ENCODE measurements at places on chromosomes 7 and 10.

- DNase-seq = no peak
Measured at GRCh38 chr10:35340975-35341374, 4.7 kb downstream of the CCNY start.

DNA sequence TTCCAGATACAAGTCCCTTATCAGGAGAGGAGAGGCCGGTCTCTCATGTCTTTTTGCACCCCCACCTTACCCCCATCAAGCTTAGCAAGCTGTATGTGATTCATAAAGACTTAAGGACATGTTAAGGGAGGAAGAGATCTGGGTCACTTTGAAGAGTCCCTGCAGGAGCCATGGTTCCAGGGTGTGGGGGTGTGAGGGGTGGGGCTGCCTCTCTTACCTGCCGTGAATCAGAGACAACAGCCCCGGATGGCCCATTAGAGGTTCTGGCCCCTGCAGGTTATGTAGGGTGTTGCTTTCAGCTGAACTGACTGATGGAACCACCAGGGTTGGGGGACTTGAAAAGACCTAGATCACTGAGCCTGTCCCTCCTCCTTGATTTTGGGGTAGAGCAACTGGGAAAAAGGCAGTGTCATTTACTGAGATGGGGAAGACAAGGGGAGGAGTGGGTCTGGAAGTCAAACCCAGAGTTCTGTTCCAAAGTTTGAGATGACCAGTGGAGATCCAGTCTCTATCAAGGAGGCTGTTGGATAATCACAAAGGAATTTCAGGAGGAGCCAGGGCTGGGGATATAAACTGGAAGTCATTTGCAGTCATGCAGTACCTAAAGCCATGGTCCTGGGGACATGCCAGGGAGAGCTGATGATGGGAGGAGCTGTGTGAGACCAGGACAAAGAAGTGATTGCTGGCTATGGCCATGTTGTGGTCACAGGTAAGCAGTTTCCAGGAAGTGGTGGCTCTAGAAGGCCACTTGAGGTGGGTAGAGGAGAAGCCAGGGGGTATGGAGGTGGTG, 23.1 kb downstream of the ADAMTS14 start:
- DNase-seq = no peak

- no peak for DNase-seq
Measured at GRCh38 chr7:107744345-107744750, 406 bp downstream of the CBLL1 start.

GRCh38 chr10:59625721-59626522, 83.7 kb downstream of the SLC16A9 start:
- no peak for DNase-seq

GRCh38 chr10:114532226-114532625, 125.8 kb downstream of the ABLIM1 start:
- DNase-seq = no peak

DNA sequence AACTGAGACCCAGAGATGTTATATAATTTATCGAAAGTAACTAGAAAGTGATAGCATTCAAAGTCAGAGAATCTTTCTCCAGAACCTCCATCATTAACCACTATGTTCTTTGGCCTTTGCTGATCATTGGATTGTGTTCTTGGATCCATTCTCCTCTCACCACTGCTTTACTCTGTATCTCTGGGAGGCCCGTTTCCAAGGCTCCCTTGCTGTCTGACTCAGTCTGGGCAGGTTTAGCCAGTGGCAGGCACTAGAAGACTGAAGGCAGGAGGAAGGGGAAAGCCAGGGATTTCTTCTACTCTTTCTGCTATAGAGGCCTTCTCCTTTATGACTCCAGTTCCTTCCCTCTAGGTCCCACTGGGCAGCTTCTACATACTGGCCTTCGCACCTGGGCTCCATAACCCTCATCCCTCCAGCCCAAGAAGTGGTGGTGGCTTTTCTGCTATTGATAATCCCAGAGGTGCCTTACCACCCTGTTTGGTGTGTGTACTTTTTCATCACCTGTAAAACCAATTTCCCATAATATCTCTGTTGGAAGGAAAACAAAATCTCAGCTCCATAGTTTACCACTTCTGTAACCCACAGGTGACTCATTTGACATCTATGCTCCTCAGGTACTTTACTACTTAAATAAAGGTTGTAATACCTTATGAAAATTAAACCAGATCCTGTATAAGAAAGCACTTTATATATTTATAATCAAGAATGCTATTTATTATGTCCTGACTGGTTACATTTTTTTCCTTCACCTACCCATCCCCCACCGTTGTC, 36.0 kb downstream of the BCAP29 start:
- no peak for DNase-seq

GRCh38 chr10:28857164-28857563, 179.8 kb downstream of the BAMBI start:
- no peak for DNase-seq

- no peak for DNase-seq
Measured at GRCh38 chr10:108454224-108454623, 1289.7 kb upstream of the SORCS1 start.

- DNase-seq = no peak
Measured at GRCh38 chr10:78078539-78079330, 45.1 kb downstream of the RPS24 start.

DNA sequence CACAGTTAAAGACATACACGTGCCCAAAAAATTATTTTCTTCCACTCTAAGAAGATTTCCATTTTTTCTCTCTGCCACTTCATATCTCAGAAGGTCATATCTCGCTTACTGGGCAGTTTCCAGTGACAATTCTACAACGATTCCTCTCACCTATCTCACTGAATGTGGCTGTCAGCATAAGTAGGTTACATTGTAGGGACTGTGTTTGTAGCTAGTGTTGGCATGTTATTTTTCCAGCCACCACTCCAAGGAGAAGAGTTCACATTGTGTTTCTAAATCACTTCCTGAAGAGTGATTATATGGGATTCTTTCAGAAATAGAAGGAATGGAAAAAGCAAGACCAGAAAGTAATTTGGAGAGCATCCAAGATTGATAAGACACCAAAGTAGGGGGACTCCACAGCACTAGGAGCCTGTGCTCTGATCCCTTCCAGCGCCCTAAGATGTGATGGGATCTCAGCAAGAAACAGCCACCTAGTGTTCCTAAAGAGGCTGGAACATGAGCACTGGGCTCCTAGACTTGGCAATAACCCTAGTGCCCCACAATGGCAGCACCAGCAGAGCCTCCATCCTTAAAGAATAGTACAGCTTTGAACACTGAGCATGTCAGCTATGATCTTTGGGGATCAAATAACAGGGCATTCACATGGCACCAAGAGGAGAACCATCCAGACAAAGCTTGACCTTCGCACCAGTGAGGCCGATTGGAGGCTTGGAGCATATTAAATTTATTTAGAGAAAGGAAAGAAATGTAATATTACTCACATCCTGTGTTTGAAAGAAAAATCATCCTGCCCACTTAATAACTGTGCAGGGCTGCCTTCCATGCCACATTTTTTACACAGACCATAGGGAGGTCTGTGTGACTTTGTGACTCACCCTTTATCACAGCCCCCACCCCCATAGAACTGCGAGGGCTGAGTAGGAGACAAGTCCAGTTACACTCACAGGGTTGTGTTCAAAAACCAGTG, 51.8 kb downstream of the CAV1 start:
- DNase-seq = no peak

- no peak for DNase-seq
Measured at GRCh38 chr7:114944745-114945625, 23.1 kb downstream of the MDFIC start.

GRCh38 chr7:101133621-101134398, 6.9 kb downstream of the SERPINE1 start:
- DNase-seq = no peak

- no peak for DNase-seq
Measured at GRCh38 chr7:16652888-16653287, 6.9 kb downstream of the BZW2 start.

- no peak for DNase-seq
Measured at GRCh38 chr7:155282671-155283070, 15.0 kb upstream of the INSIG1 start.

- DNase-seq = no peak
Measured at GRCh38 chr10:61971003-61971325, 69.5 kb downstream of the ARID5B start.

GRCh38 chr7:30023524-30023923, 3.0 kb downstream of the FKBP14 start:
- DNase-seq = no peak

DNA sequence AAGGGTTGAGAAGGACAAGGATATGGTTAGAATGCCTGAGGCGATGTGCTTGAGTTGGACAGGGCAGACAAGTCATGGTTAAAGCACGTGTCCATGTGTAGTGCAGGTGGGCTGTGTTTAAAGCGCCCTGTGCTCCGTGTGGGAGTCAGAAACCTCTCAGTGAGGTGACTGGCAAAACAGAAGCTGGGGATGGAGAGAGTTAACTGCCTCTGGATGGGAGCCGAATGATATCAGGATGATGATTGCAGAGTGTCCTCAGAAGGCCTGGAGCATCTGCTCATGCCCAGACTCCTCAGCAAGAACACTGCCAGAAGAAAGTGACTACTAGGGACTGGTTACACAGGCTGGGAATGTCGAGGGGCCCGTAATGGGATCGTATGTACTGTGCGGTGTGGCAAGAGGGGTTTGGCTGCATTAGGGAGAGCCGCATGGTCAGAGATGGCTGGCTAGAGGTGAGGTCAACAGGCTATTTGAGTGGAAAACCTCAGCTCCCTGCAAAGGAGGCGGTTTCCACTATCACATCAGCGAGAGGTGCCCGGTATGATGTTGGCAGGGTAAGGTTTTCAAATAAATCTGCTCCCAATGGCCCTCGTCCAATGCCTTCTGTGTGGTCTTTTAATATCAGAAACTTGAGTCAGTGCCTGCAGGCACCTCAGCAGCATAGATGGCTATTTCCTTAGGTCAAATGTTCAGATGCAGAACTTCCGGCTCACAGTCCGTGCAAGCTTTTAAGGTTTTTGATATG, 26.1 kb upstream of the MRC1 start:
- no peak for DNase-seq

- no peak for DNase-seq
Measured at GRCh38 chr7:84152995-84153394, 41.6 kb downstream of the SEMA3A start.

DNA sequence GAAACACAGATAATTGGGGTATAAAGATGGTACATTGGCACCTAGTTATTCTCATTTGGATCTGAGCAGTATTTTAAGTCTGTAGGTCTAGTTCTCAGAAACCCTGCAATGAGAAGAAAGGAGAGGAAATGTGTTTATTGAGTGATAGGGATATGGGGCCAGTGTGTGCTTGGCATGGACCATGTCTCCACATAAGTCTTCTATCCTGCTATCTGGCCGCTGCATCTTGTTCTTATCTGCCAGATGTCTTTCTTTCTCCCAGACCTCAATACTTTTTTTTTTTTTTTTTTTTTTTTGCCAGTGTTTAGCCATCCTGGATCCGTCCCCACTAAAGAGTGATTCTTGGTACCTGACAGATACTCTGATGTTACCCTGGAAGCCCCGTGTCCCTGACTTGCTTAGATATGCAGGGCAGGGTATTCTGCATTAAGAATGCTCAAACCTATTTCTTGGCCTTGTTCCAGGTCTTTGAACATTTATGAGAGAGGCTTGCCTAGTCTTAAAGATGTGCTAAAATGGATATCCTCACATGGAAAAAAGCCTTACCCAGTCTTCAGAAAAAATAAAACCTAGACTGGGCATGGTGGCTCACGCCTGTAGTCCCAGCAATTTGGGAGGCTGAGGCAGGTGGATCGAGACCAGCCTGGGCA, 10.0 kb downstream of the MTURN start:
- no peak for DNase-seq

- no peak for DNase-seq
Measured at GRCh38 chr7:155972247-155972646, 160.0 kb upstream of the SHH start.

DNA sequence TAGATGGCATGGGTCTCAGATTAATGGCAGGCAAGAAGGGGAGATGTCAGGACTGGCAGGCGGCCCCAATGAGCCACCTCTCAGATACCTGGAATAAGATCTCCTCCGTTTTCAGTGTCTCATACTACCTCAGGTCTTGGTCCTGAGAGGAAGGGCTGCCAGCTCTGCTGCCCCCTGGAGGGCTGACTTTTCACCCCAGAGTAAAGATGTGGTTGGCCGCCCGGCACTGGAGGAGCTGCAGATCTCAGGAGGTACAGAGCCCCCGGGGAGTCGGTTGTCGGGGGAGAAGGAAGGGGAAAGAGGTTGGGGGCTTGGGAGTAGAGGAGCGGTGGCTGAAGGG, 642 bp upstream of the COL13A1 start:
- no peak for DNase-seq

- DNase-seq = no peak
Measured at GRCh38 chr7:102318482-102318971, 31.9 kb downstream of the SH2B2 start.

DNA sequence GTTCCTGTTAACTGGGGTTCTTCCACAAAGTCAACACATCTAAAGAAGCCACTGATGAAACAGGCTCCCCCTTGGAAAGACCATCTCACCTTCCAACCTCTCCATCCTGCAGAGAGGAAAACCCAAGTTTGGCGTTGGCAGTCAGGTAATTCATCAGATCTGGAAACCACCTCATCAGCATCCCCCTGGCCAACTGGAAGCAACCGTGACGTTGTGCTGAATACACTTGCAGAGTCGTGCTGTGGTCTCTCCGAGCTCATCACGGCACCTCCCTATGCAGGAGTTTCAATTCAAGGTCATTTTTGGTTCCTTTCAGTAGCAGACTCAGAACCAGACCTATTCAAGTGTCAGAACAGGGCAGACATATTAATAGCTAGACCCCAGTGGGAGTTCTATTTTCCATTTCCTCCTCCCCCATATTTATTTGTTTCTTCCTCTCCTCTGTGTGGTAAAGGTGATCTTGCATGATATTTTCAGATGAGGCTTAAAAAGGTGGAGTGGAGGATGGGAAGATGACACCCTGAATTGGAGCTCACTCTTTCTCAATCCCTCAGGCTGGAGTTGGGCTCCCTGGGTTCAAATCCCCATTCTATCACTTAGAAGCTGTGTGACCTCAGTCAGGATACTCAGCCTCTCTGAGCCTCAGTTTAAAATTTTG, 149.1 kb upstream of the ADO start:
- DNase-seq = no peak

GRCh38 chr10:44171765-44172164, 213.1 kb downstream of the CXCL12 start:
- no peak for DNase-seq

GRCh38 chr7:100818366-100818765, 9.0 kb downstream of the EPHB4 start:
- DNase-seq = no peak

DNA sequence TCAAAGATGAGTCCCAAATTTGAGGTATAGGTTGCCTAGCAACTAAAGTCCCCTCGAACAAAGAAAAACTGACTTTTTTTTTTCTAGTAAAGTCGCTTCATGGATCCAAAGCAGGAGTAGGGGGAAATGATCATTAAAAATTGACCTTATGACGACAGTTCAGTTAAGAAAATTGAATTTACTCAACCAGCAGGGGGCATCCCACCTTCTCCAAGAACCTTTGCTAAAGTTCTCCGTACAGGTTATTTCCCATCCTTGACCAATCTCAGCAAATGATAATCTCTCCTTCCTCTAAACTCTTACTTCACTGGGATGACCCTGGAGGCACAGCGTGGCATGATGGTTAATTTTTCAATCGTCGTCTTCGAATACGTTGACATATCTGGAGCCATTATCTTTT, 228.3 kb downstream of the CALN1 start:
- DNase-seq = no peak
